CD4-positive, alpha-beta memory T cell (primary cell): ENCODE measurements at places on chromosomes 4 and X.

GRCh38 chr4:2756691-2757350 is 685 bp upstream of the TNIP2 start:
- H3K27ac ChIP-seq = peak overlapping the region; percentile 24
- no peak for DNase-seq
- peak overlapping the region; percentile 45 for H3K4me3 ChIP-seq
- peaks cover 25% of the 10 kb centered on the region for H3K4me1 ChIP-seq

- no peaks in the 10 kb centered on the region for H3K36me3 ChIP-seq
- H3K27me3 ChIP-seq = no peaks in the 10 kb centered on the region
- no peak for DNase-seq
- no peaks in the 10 kb centered on the region for H3K4me1 ChIP-seq
Measured at GRCh38 chrX:78754917-78755316, 7.4 kb downstream of the LPAR4 start.

- no peaks in the 10 kb centered on the region for H3K27me3 ChIP-seq
- no peak for DNase-seq
- H3K36me3 ChIP-seq = no peaks in the 10 kb centered on the region
- H3K27ac ChIP-seq = no peak overlapping the region
- no peaks in the 10 kb centered on the region for H3K4me1 ChIP-seq
Measured at GRCh38 chr4:149914119-149915115, 98.8 kb upstream of the IQCM start.

GRCh38 chr4:78065508-78066192 is 8.5 kb downstream of the FRAS1 start:
- no peaks in the 10 kb centered on the region for H3K4me1 ChIP-seq
- no peaks in the 10 kb centered on the region for H3K27me3 ChIP-seq
- no peak for DNase-seq
- no peak overlapping the region for H3K4me3 ChIP-seq
- H3K27ac ChIP-seq = no peak overlapping the region

- peaks cover 16% of the 10 kb centered on the region for H3K4me1 ChIP-seq
- H3K27ac ChIP-seq = no peak overlapping the region
- H3K4me3 ChIP-seq = no peak overlapping the region
- H3K27me3 ChIP-seq = no peaks in the 10 kb centered on the region
Measured at GRCh38 chrX:55057675-55058249, 17.1 kb upstream of the PAGE2B start.
